HTR-8/SVneo (cell line): ENCODE measurements at places on chromosomes 7 and 10.

DNA sequence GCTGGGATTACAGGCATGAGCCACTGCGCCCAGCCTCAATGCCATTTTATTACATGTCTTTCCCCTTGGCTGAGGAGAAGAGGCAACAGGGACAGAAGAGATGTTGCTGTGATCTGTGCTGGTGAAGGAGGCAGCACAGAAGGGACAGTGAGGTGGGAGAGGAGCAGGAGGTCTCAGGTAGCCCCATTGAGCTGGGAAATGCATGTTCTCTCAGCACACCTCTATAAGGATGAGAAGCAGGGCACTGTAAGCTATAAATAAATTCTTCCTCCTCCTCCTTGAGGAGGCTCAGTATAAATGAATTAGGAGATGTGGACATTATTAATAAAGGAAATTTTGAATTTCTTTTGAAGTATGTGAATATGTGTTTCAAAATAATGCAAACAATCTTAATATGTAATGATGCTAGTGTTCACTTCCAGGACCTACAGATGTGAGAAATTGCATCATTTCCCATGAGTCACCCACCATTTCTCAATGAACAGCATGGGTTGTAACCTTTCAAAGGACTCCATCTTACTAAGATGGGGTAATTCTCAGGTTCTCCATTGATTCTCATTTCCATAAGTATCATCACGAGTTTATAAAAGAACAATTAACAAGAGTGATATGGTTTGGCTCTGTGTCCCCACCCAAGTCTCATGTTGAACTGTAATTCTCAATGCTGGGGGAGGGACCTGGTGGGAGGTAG, 88.9 kb upstream of the ODAD2 start:
- no peak for DNase-seq

DNA sequence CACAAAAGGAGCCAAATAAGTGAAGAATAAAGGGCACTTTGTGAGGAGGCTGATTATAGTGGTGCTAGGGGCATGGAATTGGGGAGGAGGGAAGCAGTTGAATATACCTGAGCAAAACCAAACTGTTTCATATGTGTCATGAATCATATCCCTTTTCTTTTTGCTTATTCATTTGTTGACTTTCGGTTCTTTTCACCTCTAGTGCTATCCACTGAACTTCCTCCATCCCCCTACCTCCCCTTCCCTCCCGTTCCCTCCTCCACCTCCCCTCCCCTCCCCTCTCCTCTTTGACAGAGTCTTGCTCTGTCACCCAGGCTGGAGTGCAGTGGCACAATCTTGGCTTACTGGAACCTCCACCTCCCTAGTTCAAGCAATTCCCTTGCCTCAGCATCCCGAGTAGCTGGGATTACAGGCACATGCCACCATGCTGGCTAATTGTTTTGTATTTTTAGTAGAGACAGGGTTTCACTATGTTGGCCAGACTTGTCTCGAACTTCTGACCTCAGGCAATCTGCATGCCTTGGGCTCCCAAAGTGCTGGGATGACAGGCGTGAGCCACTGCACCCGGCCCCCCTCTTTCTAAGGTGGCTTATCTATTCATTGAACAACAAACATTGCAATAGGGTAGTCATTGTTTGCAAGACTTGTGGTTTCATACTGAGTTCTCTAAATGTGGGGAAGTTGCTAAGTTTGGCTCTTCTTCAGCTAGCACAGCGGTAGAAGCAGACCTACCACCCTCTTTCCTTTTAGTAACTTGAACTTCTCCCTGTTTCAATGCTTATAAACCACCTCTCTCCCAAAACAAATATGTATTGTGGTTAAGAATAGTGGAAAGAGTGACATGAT, 150.4 kb upstream of the PRPS1L1 start:
- DNase-seq = no peak

GRCh38 chr7:2523941-2524807, 4.6 kb downstream of the LFNG start:
- peak; percentile 83 for DNase-seq

DNA sequence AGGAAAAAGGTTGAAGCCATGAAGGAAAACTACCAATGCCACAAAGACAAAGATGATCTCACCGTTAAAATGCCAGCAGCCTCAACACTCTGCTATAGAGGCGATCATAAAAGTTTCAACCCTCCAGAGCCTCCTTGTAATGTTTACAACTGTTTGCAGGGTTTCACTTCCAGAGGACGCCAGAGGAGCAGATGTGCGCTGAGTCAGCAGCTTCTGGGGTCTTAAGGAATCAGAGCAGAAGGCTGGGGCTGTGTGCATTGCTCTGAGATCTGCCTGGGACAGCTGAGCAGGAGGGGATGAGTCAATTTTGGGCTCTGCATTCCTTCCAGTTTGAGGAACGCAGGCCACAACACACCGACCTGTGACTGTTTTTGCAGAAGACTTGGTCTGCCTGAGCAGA, 98.3 kb downstream of the TMEM130 start:
- no peak for DNase-seq

GRCh38 chr7:140350056-140350455, 48.3 kb downstream of the SLC37A3 start:
- no peak for DNase-seq

GRCh38 chr10:132452651-132453469, 55.9 kb downstream of the PWWP2B start:
- peak; percentile 71 for DNase-seq

DNA sequence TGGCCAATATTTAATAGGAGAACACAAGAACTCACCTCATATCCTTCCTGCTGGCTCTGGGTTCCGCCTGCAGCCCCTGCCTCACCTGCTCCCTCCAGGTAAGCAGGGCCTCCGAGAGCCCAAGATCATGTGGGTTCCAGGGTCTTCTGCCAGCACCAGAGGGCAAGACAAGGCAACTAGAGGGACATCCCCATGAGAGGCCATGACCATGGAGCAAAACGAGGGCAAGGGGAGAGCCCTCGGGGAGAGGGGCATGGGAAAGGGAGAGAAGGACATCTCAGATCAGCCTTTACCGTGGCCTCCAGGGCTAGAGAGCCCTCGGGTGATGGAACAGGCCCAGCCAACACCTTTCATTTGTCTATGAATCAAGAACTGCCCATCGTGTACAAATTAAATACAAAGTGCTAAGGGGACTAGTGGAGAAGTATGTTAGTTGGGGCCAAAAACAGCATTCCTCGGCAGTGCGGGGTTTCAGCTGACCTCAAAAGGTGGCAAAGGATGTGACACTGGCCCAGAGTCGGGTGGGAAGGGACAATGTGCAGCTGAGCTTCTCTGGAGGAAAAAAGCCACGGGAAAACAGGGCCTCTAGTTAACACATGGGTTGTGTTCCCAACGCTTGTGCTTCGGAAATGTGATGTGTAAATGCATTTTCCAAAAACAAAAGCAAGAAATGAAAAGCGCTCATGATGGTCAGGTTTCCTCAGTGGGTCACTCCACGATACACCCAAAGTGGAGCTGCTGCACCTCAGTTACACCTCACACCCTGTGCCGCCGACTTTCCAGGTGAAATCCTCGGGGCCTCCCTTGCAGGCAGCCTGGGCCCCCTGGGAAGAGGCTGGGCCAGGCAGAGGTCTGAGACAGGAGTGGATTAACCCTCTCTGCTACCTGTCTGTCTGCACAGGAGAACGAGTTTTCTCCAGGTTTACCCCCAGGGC, 2.0 kb downstream of the AOC1 start:
- DNase-seq = no peak

DNA sequence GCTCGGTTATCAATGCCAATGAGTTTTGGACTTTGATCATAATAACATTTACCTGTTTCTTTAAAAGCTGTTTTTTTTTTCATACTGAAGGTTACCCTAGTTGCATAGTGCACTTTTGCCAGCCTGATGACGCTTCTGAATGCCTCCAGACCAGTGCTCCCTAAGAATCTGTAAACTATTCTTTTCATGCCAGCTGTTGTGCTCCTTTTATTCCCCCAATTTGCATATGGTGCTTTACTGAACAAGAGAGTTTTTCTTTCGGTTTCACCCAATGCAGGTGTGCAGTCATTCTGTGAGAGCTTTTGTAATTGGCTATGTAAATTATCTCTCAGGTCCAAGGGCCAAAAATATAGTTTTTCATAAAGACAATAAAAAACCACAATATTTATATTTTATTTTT, 48.1 kb upstream of the GLCCI1 start:
- no peak for DNase-seq

GRCh38 chr7:5284304-5285281, 1.9 kb downstream of the SLC29A4 start:
- DNase-seq = peak; percentile 43

- DNase-seq = peak; percentile 59
These were observed at the start of gene PDLIM1 for GRCh38 chr10:95290461-95291364. Gene PDLIM1 (minus strand): TSS chr10:95291003. CDS start chr10:95290915, 88 bp downstream.

- DNase-seq = no peak
These were observed 131.5 kb upstream of the JCAD start for GRCh38 chr10:30190577-30191552.

- DNase-seq = no peak
These were observed 59.7 kb downstream of the COBL start for GRCh38 chr7:51256916-51257315.

GRCh38 chr7:128119036-128119435, 87.8 kb upstream of the LRRC4 start:
- DNase-seq = no peak
